ENCODE measurements at places on chromosomes 6 and 20.

GRCh38 chr6:142784344-142784743 lies 160.6 kb downstream of the HIVEP2 start:
- DNase-seq, result no peak

- DNase-seq, result peak; percentile 20
These were observed 91.4 kb downstream of the TAF4 start for GRCh38 chr20:61974357-61974665.

- no peak for DNase-seq
These were observed 166.9 kb upstream of the RNF24 start for GRCh38 chr20:4181956-4182945.

GRCh38 chr6:123529843-123530242 lies 106.9 kb downstream of the TRDN start:
- DNase-seq, result no peak

DNA sequence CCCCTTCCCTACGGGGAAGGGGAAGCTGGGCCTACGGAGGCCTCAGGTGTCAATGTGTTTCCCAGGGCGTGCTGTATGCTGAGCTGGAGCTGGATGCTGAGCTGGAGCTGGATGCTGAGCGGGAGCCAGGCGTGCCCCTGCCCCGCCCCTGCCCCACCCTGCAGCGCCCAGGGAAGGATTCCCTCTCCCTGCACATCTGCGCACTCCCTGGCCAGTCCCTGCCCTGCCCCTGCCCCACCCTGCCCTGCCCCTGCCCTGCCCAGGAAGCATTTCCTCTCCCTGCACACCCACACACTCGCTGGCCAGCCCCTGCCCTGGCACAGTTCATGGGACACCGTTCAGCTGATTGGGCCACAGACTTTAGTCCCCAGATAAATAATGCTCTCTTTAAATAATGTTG lies 196.8 kb downstream of the SMOC2 start:
- DNase-seq, result no peak

GRCh38 chr6:166165558-166166313 lies 1.9 kb downstream of the TBXT start:
- DNase-seq, result no peak

DNA sequence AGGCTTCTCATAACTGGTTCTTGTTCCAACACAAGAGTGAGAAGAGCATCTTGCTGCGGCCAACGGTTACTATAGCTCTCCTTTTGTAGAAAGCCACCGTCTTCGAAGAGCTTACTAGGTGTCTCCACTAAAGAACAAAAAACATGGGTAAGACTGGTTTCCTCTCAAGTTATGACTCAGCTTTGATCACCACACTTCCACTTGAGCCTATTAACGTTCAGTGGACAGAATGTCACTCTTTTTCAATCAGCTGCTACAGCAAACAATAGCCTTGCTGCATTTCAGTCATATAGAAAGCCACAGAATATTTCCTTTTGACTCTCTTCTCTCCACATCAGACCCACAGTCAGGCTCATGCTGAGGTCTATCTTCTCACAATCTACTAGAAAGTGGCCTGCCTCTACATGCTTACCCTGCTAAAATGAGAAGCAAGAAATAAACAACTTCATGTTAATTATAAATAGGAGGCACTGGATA lies 243.5 kb upstream of the PREP start:
- DNase-seq, result no peak

- DNase-seq, result no peak
These were observed 17.2 kb downstream of the ABT1 start for GRCh38 chr6:26613689-26614683.

DNA sequence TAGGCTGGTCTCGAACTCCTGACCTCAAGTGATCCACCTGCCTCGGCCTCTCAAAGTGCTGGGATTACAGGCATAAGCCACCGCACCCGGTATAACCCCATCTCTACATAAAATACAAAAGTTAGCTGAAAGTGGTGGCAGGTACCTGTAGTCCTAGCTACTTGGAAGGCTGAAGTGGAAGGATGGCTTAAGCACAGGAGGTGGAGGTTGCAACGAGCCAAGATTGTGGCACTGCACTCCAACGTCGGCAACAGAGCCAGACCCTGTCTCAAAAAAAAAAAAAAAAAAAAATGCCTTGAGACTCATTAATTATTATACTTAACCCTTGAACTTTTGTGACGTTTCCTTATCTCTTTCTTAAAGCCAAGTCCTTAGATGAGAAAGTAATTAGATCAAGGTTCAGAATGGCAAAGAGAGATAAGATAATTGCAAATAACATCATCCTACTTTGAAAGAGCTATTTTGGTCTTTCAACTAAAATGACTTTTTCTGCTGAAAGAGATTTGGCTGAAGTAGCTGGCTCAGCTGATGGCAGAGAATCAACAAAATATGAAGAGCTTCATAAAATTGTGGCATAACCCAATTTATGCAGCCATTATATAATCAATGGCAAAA lies 4.7 kb upstream of the SHLD1 start:
- DNase-seq, result no peak

GRCh38 chr6:37694259-37694658 lies 3.4 kb downstream of the MDGA1 start:
- DNase-seq, result no peak
